ENCODE measurements at places on chromosomes 16 and 17. TPM values are rescaled to one million over a fixed set of nuclear protein-coding genes. Genes with fewer than 3 reads are reported as not detected.

Gene HEATR9
- 0.15 TPM for total RNA-seq

Gene SDR42E1
- total RNA-seq, result 9.7 TPM

Gene DUXB
- not detected for total RNA-seq

Gene HOXB5
- total RNA-seq, result not detected

Gene CMTM2
- total RNA-seq, result not detected

DNA sequence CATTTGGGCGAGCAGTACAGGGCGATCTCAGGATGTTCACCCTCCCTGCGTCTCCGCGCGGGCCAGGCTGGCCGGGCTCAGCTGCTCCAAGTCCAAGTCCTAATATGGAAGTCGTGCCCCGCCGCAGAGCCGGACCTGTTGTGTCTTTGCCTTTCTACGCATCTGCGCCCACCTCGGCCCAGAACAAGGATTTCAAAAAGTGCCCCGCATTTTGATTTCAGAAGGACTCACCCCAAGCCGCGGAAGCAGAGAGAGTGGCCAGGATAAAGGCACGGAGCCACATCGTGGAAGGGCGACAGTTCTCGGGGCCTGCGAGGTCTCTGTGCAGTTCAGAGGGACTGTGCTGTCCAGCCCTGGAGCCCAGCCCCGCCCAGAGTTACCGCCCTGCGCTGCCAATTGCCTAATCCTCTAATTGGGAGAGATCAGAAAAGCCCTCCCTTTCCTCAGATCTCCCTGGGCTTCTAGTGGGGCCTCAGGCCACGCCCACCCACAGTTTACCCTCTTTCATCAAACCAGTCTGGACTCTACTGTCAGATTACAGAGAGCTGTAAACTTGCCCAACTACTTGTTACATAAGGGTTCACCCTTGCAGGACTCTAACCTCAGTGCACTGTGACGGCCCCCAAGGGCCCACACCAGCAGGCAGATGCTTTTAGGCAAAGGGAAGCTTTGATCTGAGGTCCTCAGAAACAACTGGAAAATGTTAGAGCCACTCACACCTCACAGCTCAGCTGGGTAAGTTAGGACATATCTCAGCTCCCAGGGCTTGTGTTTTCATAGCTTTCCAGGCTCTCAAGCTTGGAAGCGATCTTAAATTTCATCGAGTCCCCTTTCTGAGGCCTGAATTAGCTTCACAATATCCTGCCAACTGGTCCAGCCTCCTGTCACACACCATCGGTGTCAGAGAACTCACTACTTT, at the start of gene CES1:
CES1 (minus strand) TSS at position 324 of the 919 bp plus-strand sequence; CDS start at position 283, 41 bp downstream.
- no peak within 1 kb of the TSS for H3K27ac ChIP-seq
- DNase-seq, result no peak
- H3K36me3 ChIP-seq, result no peaks in the 10 kb centered on the region
- H3K27me3 ChIP-seq, result no peaks in the 10 kb centered on the region
- H3K4me1 ChIP-seq, result peaks cover 5% of the 10 kb centered on the region

DNA sequence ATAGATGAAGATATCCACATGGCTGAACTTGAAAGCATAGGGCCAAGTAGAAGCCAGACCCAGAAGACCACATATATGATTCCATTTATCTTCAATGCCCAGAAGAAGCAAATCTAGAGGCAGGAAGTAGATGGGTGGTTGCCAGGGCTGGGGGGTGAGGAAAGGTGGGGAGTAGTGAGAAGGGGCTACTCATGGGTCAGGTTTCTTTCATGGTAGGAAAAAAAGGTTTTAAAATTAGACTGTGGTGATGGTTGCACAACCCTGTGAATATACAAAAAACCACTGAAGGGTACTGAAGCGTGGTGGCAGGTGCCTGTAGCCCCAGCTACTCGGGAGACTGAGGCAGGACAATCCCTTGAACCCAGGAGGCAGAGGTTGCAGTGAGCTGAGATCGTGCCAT, 5.4 kb downstream of the CD2BP2 start:
- H3K27me3 ChIP-seq, result no peaks in the 10 kb centered on the region
- no peak overlapping the region for H3K4me3 ChIP-seq
- peaks cover 24% of the 10 kb centered on the region for H3K4me1 ChIP-seq
- H3K27ac ChIP-seq, result no peak overlapping the region
- DNase-seq, result no peak
- H3K36me3 ChIP-seq, result peaks cover 12% of the 10 kb centered on the region

DNA sequence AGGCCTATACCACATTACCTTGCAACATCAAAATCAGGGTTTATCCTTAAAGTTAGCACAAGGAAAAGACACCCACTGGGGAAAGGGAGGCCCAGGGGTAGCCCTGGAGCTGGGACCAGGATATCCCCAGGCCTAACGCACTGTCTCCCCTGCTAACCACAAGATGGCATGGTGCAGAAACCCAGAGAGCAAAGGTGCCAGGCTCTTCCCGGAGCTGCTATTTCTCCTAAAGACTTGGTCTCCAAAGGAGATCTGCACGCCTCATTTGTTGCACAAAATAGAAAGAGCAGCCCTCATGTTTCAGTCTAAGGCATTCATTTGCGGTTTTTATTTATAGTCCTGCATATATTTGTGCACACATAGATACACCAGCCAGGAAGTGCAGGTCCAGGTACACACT, 408.6 kb downstream of the SOX9 start:
- H3K4me1 ChIP-seq, result no peaks in the 10 kb centered on the region
- no peak for DNase-seq
- no peak overlapping the region for H3K27ac ChIP-seq

GRCh38 chr17:79075446-79075750, 774 bp downstream of the ENGASE start:
- no peak for DNase-seq
- peaks cover 39% of the 10 kb centered on the region for H3K4me1 ChIP-seq
- H3K27me3 ChIP-seq, result peaks cover 18% of the 10 kb centered on the region
- peak overlapping the region; percentile 74 for H3K4me3 ChIP-seq
- H3K36me3 ChIP-seq, result peaks cover 31% of the 10 kb centered on the region
- H3K27ac ChIP-seq, result peak overlapping the region; percentile 80

DNA sequence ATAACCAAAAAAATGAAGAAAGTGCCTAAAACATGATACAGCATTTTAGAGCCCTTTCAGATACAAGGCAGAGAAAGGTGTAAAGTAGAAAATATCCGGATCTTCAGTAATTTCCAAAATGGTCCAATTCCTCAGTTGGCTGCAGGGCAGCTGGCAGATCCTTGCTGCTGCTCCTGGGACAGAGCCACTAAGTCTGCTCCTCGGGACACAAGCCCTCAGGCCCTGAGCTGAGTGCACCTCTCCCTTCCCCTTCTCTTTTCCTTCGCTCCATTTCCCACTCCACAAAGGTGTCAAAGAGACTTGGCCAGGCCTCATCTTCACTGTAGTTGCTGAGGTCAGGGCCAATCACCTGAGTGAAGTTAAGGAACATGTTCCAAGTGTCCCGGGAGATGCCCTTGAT, 40.5 kb downstream of the DCUN1D3 start:
- DNase-seq, result no peak
- peaks cover 10% of the 10 kb centered on the region for H3K36me3 ChIP-seq
- no peaks in the 10 kb centered on the region for H3K27me3 ChIP-seq
- peaks cover 18% of the 10 kb centered on the region for H3K4me1 ChIP-seq

GRCh38 chr17:73803964-73804435, 159.8 kb upstream of the SDK2 start:
- H3K4me1 ChIP-seq, result no peaks in the 10 kb centered on the region
- no peak overlapping the region for H3K27ac ChIP-seq
- no peaks in the 10 kb centered on the region for H3K27me3 ChIP-seq
- no peaks in the 10 kb centered on the region for H3K36me3 ChIP-seq

DNA sequence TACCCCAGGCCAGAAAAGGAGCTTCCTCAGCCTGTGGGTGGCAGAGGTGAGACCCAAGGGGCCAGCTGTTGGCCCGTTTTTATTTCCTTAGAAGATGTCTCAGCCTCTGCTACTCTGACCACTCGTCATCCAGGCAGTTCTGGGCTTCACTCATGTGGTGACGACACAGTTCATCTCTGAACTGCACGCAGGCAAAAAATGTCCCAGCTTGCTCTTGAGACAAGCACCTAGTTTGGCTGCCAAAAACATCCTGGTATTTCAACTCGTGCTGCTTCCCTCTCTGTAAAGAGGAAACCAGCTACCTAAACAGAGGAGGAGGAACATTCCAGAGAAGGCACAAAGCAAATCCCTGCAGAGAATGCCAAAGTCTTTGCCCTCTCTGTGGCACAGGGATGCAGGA, 125.7 kb downstream of the XYLT1 start:
- no peak for DNase-seq
- H3K27ac ChIP-seq, result peak overlapping the region; percentile 28
- H3K4me1 ChIP-seq, result peaks cover 46% of the 10 kb centered on the region
- H3K36me3 ChIP-seq, result no peaks in the 10 kb centered on the region
- H3K27me3 ChIP-seq, result no peaks in the 10 kb centered on the region
- no peak overlapping the region for H3K4me3 ChIP-seq
